CD4-positive, alpha-beta T cell treated with Interleukin-17A for 1 hour (primary cell): ENCODE measurements at places on chromosomes 2 and 18.

GRCh38 chr2:240640939-240641338, 15.7 kb downstream of the GPR35 start:
- DNase-seq, result no peak

DNA sequence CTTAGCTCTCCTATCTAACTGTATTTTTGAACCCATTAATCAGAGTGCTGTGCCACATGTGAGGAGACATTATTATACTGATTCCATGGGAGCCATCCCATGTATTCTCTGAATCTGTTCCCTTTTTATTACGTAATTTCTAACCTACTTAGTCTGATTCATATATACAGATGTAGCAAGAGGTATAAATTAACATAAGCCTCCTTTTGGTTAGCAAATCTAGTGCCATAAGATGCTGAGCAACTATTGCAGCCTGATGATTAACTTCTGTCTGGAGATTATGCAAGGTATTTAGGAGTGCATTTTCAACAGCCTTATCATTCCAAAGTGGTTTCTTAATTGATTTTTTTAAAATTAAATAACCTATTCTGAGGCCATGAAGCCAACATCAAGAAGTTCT, 114.1 kb upstream of the MSH2 start:
- DNase-seq, result no peak

DNA sequence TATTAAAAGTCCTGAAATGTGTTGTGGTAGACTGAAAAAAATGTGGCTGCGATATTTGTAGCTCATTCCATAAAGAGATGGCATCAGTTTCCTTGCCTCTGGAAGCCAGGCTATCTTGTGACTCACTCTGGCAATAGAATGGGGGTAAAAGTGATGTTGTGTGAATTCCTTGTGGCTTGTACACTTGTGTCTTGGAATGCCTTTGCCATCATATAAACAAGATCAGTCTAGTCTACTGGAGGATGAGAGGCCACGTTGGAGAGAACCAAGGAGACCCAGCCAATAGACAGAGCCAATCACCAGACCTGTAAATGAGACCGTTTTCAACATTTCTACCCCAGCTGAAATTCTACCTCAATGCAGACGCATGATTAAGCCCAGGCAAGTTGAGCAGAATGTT, 254.1 kb downstream of the TRIB2 start:
- no peak for DNase-seq

GRCh38 chr2:100237163-100237562, 85.1 kb downstream of the LONRF2 start:
- DNase-seq, result no peak

DNA sequence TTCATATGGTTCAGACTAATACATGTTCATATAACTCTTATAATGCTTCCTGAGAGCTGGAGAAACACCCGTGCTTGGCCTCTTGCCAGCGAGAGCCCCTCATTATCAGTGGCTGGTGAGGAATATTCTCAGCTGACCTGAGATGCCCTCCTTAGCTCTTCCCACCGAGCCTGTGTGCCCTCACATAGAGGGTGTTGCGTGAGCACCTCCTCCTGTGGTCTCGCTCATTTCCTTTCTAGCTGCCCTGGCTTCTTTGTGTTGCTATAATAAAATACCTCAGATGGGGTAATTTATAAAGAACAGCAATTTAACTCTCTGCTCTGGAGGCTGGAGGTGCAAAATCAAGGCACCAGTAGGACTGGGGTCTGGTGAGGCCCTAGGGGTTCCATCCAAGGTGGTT, 80.5 kb upstream of the ALKAL2 start:
- DNase-seq, result no peak

- DNase-seq, result no peak
These were observed 120.9 kb downstream of the RNF152 start for GRCh38 chr18:61771861-61772260.

GRCh38 chr2:128494307-128494639, 175.6 kb upstream of the HS6ST1 start:
- no peak for DNase-seq

DNA sequence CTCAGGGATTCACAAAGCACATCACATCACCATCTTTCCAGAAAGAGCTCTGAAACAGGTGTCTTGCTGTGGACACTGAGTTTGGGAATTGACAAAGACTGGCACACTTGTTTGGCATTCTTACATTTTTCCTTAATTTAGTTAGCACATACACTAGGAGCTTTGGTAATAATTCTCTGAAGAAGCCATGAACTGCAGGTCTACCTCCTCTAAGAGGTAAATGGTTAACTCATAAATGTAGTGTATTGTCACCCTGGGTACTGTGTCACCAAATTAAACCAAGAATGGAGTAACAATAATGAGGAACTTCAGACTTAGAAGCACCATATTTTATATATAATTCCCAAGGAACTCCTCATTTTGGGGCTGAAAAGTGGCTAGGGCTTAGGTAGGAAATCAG, 22.6 kb downstream of the EIF4E2 start:
- no peak for DNase-seq

- peak; percentile 99 for DNase-seq
These were observed at the start of gene COQ10B for GRCh38 chr2:197453123-197453913. Gene COQ10B (plus strand): TSS chr2:197453552. CDS start chr2:197453561, 9 bp downstream.

- DNase-seq, result no peak
These were observed 25.3 kb downstream of the DYNAP start for GRCh38 chr18:54616220-54616848.

GRCh38 chr2:49189512-49190225, 35.4 kb upstream of the FSHR start:
- no peak for DNase-seq

DNA sequence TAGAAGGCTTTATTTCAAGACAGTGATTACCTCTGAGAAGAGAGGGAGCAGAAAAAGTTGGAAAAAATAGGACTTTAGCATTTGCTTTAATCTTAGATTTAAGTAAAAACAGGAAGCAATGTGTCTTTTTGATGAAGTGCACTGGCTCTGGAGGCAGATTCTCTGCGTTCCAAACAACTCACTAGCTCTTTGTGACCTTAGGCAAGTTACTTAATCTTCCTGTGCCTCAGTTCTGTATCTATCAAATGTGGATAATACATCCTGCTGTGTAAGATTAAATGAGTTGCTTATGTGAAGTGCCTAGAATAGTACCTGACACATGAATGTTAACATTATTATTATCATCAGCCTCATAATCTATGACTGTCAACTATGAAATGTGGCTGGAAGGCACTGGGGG, 42.3 kb downstream of the RPRD1A start:
- DNase-seq, result no peak

DNA sequence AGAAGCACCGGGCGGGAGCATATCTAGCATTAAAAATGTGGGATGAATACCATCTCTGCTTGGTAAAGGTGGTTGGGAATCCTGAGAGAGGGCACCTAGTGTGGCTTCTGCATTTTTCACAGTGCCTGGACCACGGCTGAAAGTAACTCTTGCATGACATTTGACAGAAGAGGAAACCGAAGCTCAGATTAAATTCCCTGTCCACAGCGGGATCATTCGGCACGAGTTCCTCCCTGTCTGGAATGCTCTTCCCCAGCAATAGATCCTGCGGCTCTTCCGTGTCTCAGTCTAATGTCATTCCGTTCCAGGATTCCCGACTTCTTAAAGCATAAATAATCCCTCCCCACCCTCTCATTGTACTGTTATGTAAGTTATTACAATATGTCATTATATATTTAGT, 905 bp upstream of the RPS7 start:
- DNase-seq, result no peak

DNA sequence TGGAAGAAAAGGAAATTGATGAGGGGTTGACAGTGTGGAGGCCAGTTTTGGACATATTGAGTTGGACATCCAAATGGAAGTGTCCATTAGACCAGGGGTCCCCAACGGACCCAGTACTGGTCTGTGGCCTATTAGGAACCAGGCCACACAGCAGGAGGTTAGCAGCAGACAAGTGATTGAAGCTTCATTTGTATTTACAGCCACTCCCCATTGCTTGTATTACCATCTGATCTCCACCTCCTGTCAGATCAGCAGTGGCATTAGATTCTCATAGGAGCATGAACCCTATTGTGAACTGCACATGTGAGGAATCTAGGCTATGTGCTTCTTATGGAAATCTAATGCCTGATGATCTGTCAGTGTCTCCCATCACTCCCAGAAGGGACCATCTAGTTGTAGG, 99.1 kb downstream of the MTX2 start:
- DNase-seq, result no peak

- DNase-seq, result no peak
These were observed 1162.7 kb upstream of the ZEB2 start for GRCh38 chr2:145682546-145683157.

GRCh38 chr2:6421138-6421730, 444.5 kb downstream of the CMPK2 start:
- no peak for DNase-seq

DNA sequence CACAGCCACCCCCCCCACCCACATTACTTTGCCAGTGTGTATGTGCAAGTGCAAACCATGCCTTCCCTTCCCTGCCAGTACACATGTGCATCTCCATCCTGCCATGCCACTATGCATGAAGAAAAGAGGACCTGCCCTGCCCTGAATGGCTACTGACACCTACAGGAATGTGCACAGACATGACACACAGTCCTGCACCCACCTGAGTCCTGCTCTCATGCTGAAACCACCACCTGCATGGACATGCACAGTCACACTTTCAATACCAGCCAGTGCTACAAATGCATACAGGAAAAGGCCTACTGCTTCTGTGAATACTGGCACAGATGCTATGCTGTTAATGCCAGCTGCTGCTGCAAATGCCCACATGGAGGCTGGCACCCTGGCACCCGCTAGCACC, 334.4 kb upstream of the DLGAP1 start:
- no peak for DNase-seq

DNA sequence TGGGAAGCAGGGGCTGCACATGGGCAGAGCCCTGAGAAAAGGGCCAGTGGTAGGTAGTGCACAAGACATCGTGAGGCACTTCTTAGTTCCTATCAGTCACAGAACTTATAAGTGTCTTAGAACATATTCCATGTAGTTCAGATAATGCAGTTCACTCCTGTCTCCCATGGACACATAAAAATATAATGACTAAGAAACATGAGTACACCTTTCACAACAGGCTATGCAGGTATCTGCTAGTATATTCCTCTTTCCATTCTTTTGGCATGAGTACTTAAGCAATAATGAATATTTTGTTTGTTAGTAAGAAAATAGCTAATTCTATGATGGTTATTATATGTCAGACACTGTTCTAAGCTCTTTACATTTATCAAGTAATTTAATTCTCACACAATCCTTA, 808.4 kb downstream of the BCL11A start:
- DNase-seq, result no peak

DNA sequence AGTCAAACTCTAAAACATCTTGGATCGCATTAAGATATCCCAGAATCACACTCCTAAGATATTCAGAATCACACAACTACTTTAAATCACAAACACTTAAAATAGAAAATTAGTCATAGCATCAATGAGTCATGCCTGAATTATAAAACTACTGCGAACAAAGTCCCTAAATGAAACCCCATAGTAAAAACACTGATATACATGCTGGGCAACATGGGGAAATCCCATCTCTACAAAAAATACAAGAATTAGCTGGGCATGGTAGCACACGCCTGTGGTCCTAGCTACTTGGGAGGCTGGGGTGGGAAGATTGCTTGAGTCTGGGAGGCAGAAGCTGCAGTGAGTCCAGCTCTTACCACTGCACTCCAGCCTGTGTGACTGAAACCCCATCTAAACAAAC, 101.7 kb downstream of the COBLL1 start:
- DNase-seq, result no peak

GRCh38 chr2:207523005-207523404, 6.8 kb upstream of the CREB1 start:
- DNase-seq, result no peak

DNA sequence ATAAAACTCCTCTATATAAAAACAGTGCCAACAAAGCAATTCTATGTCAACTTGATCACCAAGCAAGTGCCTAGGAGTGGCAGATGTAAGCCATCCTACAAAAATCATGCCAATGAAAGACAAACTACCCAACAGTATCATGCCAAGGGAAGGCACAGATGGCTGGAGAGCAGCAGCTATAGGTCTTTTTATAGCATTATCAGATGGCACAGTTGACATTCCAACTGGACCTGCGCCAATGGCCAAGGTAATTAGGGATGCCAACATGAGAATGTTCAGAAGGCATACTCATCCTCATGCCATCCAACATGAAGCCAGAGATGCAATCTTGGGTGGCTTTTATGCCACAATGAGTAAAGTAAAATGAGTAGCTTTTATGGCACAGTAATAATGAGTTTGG, 237.3 kb downstream of the OTX1 start:
- no peak for DNase-seq

GRCh38 chr2:932320-933115, 18.1 kb upstream of the SNTG2 start:
- no peak for DNase-seq

DNA sequence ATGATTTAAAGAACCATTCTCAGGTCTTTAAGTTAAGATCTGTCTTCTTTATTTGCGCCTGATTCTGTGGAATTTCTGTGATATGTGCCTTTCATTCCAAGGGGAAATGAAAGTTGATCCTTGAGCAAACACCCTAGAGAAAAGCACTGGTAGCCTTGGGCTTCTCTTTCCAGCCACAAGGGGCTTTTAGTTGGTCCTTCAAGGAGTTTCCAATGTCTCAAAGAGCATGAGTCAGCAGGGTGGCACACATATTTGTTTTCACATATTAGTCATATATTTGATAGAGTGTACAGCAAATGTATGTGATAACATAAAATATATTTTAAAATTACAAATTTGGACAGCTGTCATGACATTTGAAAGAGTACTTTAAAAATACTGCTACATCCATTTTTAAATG, 339.5 kb downstream of the TXNL1 start:
- DNase-seq, result no peak

DNA sequence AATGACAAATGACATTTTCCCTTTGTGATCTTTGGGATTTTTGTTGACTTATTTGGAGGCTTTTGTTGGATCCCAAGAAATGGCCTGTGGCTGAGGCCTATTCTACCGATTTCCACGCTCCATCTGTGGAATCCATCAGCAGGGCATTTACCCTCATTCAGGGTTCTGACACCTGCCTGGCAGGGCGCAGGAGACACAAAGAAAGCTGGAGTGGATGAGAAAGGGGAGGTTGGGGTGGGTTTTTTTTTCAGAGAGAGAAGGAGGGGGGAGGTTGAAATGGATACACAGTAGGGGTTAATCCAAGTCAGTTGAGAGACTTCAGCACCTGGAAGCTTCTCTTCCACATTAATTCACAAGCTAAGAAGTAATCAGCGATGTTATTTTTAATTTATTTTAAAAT, 59.7 kb downstream of the PAX3 start:
- no peak for DNase-seq

DNA sequence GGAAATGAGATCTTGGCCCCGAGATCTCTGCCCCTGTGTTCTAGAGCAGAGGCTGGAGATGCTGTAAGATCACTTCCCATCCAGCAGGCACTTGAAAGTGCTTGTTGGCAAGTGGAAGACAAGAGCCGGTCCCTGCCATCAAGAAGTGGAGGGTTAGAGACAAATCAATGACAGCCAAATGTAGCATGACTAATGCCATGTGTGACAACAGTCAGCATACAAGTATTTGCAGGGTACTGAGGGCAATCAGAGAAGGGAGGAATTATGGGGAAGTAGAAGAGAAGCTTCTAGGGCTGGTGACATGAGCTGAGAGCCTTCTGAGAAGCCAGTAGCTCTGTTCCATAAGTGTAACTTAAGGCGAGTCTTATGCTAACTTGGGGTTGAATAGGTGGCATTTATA, 58.6 kb downstream of the TMEM17 start:
- no peak for DNase-seq

- no peak for DNase-seq
These were observed 230.5 kb upstream of the SETBP1 start for GRCh38 chr18:44450226-44450625.

GRCh38 chr2:60118061-60118460, 435.4 kb downstream of the BCL11A start:
- DNase-seq, result no peak

- no peak for DNase-seq
These were observed 29.3 kb downstream of the ANKMY1 start for GRCh38 chr2:240528406-240529040.
